ENCODE measurements at places on chromosomes 3 and 15.

DNA sequence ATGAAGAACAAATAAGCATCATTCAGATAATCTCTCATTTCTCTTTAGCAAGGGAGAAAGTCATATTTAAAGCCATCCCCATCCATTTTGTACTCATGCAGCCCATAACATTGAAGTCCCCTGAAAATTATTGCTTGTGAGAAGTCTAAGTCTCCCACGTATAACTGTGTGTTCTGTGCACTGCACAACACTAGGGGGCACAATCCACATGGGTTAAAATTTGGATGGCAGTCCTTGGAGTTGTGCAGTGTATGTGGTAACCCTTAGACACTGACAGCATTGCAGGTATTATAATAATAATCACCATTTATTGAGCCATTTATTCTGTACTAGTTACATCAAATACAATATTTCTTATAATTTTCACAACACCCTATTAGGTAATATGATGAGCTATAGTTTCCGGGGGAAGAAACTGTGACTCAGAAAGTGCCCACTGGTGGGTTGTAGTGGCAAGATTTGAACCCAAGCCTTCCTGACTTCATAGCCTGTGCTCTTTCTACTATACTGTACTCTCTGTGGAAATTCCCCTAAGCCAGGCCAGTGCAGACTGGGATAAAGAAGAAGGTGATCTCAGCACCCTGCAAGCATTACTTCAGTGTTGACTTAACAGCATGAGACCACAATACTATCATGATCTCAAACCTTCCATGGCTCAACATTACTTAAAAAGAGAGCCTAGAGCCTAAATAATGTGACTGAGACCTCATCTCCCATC is 15.7 kb downstream of the KCNAB1 start:
- DNase-seq = no peak

- DNase-seq = no peak
Observed at GRCh38 chr15:31806106-31806505, 224.2 kb upstream of the CHRNA7 start.

DNA sequence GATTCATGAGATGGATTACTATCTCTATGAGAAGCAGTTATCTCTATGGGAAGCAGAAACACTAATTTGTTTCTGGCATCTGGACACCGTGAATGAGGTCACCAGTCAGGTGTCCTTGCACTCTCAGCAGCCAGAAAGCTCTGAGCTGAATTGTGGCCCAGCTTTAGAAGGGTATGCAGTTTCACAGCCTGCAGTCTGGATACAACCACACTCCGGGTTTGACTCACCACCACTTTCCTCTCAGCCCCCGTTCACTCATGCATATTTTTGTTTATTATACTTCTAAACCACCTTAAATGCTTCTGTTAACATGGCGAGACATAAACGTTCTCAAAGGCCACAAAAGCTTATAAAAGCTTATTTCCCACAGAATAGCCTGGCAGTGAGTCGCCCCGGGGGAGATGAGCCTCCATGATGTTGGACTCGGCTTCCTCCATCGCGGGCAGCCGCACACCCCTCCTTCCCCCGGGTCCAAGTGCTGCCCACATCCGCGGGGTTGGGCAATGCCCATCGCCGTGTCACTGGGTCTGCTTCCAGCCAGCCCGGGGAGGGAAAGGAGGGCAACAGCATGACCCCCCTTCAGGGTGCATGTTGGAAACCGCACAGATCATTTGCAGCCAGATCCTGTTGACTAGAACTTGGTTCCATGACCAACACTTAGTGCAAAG is 16.8 kb upstream of the SLC41A3 start:
- no peak for DNase-seq

- no peak for DNase-seq
Observed at GRCh38 chr3:99925584-99926230, 108.0 kb downstream of the CMSS1 start.

DNA sequence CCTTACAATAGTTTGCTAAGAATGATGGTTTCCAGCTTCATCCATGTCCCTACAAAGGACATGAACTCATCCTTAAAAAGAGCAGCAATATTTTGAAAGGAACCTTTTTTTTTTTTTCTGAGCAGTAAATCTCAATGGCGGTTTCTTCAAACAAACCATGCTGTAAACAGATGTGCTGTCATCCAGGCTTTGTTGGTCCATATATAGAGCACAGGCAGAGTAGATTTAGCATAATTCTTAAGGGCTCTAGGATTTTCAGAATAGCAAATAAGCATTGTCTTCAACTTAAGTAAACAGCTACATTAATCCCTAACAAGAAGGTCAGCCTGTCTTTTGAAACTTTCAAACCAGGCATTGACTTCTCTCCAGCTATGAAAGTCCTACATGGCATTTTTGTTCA is 334.2 kb downstream of the SLC9A9 start:
- no peak for DNase-seq

GRCh38 chr3:69539134-69539533 is 153.2 kb upstream of the FRMD4B start:
- no peak for DNase-seq

DNA sequence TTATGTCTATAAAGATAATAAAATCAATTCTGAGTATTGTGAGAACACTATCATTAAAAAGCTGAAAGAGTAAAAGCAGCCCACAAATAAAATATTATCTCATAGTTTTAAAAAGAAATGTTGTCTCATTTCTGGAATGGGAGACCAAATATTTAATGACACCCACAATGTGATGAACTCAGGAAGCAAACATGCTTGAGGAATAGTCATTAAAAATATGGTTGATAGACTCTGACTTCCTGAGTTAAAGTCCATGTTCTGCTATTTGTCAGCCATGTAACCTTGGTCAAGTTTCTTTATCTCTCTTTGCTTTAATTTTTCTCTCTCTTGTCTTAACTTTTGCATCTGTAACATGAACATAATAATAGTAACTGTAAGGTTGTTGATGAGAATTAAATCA is 35.5 kb upstream of the CHMP2B start:
- no peak for DNase-seq

Measured in stimulated activated CD8-positive, alpha-beta memory T cell treated with anti-CD3 and anti-CD28 coated beads, Interleukin-4, amount 100 ng/mL, for 1 hour (primary cell).